ENCODE measurements at places on chromosomes 12 and 14. TPM values are rescaled to one million over a fixed set of nuclear protein-coding genes. Genes with fewer than 3 reads are reported as not detected.

KLRB1 gene
- 0.14 TPM for total RNA-seq

ANO6 gene
- total RNA-seq = 34.0 TPM

DNA sequence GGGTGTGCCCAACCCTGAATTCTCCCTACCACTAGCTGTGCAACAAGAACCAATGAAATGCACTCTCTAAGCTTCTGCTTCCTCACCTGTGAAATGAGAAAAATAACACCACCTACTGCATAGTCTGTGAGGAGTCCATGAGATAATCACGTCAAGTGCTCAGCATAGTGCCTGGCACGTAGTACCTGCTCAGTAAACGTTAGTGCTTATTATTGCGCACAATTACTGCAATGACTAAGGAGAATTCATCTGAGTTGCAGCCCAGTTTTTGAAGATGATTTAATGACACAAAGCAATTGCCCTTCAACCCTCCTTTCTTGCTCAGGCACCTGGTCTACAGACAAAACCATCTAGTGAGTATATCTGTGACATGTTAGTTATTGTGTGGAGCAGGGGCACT lies 8.8 kb downstream of the VDR start:
- no peaks in the 10 kb centered on the region for H3K36me3 ChIP-seq
- no peaks in the 10 kb centered on the region for H3K4me1 ChIP-seq
- H3K27me3 ChIP-seq = no peaks in the 10 kb centered on the region
- no peak overlapping the region for H3K27ac ChIP-seq
- H3K4me3 ChIP-seq = no peak overlapping the region

GRCh38 chr12:5520831-5521230 lies 88.9 kb downstream of the NTF3 start:
- no peak overlapping the region for H3K4me3 ChIP-seq
- DNase-seq = no peak
- H3K27me3 ChIP-seq = no peaks in the 10 kb centered on the region
- no peak overlapping the region for H3K27ac ChIP-seq
- no peaks in the 10 kb centered on the region for H3K4me1 ChIP-seq

- H3K36me3 ChIP-seq = no peaks in the 10 kb centered on the region
- peak; percentile 27 for DNase-seq
- no peak overlapping the region for H3K4me3 ChIP-seq
- no peaks in the 10 kb centered on the region for H3K4me1 ChIP-seq
- no peaks in the 10 kb centered on the region for H3K27me3 ChIP-seq
Observed at GRCh38 chr12:132323171-132324010, 6.0 kb downstream of the GALNT9 start.

DNA sequence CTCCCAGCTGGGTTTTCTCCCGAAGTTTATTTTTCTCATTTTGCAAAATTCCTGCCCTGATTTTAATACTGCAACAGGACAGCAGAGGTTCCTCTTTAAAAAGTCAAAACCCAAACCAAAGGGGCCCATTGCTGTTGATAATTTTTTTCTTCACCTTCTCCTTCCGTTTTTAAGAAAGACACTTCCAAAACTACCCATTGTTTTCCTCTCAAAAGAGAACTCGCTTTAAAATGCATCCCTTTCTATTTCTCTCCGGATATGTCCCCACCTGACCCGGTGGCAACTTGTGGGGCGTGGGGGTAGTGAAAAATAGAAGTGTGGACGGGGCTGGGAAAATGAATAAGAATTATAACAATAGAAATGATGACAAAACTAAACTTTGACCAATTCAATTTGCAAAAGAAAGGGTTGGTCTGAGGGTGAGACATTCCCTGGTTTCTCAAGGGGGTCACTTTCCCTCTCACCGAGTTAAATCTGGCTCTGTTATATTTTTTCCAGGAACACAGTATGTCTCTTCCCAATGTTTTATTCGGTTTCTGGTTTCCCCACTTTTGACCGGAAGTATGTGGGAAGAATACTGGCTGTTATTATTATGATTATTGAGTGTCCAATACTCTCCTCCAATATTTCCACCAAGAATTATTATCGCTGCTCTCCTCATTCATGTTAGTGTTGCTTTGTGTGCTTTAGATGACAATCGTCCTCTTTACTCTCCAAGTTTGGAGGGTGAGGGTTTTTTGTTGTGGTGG lies 4.1 kb upstream of the TBX5 start:
- no peak overlapping the region for H3K4me3 ChIP-seq
- no peak for DNase-seq
- no peak overlapping the region for H3K27ac ChIP-seq
- no peaks in the 10 kb centered on the region for H3K27me3 ChIP-seq
- H3K4me1 ChIP-seq = no peaks in the 10 kb centered on the region
- no peaks in the 10 kb centered on the region for H3K36me3 ChIP-seq

DNA sequence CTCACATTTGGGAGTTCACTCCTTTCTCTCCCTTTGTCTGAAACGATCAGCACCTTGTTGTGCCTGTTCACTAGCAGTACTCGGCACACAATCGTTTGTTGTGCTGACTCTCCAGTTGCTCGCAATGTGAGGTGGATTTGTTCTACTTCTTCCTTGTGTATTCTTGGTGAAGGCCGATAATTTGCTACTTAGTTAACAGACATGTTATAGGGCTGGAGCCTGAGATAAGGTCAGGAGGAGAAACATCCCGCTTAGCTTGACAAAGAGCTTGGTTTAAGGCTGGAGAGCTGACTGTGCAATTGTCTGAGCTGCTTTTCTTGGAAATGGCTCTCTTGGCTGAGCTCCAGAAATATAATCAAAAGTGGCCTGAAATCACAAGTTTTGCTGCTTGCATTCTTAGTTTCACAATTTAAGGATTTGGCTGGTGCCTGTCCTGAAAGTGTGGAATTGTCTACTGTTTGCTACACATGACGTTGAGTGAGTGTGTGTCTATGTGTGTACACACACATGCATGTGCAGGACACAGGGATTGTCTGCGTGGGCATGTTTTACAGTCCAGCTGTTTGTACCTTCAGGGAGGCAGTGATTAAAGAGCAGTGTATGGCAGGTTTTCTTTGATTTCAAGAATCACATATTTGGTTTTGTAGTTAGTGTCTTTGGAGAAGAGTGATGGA lies 77.7 kb downstream of the ARF6 start:
- H3K27ac ChIP-seq = no peak overlapping the region
- H3K36me3 ChIP-seq = no peaks in the 10 kb centered on the region
- H3K4me1 ChIP-seq = peaks cover 47% of the 10 kb centered on the region
- no peak for DNase-seq
- no peaks in the 10 kb centered on the region for H3K27me3 ChIP-seq
- H3K4me3 ChIP-seq = no peak overlapping the region

Measured in pancreas (tissue), 10 donors.